ENCODE measurements at places on chromosomes 1 and 21. TPM values are rescaled to one million over a fixed set of nuclear protein-coding genes. Genes with fewer than 3 reads are reported as not detected.

The CD101 gene
- 1.6 TPM for total RNA-seq

DNA sequence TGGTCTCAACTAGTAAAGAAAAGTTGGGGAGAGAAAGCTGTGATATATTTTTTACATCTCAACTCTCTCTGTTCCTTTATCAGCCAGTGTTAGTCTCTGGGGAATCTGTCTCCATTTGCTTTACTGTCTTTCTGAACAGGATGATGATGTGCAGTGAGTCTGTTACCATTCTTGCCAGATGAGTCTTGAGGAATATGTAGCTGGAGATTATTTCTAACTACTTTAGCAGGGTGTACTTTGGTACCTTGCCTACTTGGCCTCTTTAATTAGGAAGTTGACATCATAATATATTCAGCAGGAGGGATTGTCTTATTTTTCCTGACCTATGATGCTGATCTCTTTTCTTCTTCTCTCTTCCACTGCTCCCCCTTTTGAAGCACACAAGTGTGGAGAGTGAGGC, 15.7 kb upstream of the HAX1 start:
- DNase-seq, result no peak

GRCh38 chr1:90705956-90706355, 11.1 kb downstream of the BARHL2 start:
- no peak for DNase-seq

The KIF2C gene
- 1.3 TPM for total RNA-seq

The CCDC185 gene
- not detected for total RNA-seq

The ZFP69 gene
- total RNA-seq, result 2.6 TPM

DNA sequence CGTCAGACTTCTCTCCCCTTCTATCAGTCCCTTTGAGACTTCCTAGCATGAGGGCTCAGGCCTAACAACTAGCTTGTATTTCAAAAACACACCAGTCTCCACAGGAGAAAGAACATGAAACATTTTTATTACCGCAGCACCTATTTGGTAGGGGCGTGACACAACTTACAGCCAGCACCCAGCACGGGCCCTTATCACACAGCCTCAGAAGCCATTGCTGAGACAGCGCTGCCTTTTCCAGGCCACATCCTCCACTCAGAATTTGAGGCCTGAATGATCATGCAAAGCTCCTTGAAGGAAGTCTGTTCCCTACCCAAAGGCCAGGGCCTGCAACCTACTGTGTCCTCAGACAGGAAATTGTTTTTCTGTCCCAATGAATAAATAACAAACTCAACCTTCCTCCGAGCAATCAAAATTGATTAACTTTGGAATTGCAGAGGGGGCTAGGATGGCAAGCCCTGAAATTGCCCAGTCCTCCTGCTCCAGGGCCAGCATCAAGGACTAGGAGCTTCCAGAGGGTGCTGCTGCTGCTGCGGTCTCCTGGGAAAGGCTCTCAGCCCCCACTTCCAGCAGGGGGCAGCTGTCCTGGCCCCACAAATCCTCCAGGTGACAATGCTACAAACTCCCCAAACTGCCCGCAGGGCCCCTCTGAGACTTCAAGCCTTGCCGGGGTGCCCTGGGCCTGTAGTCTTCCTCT, 94.3 kb upstream of the GALNT2 start:
- DNase-seq, result no peak

The TNFRSF4 gene
- total RNA-seq, result 4.3 TPM

The C1QA gene
- total RNA-seq, result 35.1 TPM

The GPR37L1 gene
- total RNA-seq, result not detected

GRCh38 chr1:218499011-218499691, 154.0 kb downstream of the TGFB2 start:
- DNase-seq, result no peak

The PRKAA2 gene
- total RNA-seq, result 143 TPM

DNA sequence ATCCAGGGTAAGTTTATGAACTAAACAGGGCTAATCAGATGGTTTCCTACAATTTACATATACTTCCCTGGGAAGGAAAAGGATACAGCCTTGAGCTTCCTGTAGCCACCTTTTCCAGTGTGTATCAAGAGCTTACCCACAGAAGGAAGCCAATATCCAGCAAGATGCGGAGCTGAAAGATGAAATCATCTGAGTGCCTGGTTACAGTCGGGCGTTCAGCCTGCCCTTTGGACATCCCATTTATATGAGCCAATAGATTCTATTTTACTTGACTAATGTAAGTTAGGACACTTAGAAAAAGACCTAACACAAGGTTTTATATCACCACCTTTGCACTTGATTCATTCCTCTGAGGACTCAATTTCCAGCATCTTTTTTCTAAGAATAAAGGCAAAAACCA, 108.2 kb downstream of the UCHL5 start:
- DNase-seq, result no peak

The PRR9 gene
- not detected for total RNA-seq

DNA sequence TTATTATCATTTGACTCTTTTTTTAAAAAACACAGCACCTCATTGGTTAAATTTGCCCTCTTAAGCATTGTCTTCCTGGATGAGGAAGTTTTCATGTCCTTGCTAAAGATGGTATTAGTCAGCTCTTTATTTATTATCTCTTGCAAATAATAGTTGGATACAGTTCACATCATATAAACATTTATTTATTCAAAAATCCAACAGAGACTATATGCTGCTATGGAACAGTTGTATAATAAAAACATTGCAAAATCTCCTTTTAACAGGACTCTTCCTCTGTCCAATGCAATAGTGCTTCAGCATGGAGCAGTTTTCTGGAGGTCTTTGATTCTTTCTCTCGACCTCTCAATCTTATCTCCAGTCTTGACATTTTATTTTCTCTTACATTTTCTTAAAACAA, 49.5 kb upstream of the VCAM1 start:
- no peak for DNase-seq

DNA sequence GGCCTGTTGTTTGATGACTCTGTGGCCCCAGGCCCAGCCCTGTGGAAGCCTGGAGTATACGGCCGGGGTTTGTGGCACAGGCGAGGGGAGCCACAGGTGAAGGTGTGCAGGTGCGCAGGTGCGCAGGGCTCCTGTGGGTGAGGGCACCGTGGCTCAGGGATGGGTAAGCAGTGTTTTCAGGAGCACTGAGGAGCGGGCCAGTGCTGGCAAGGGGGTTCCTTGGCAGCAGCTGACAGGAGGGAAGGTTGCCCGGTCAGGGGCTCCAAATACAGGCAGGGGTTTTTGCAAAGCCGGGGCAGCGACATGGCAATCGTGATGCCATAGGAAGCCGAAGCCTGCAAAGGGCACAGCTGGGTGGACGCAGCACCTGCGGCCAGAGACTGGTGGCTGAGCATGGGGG, 20.7 kb downstream of the AGPAT3 start:
- no peak for DNase-seq

The CLCA1 gene
- total RNA-seq, result not detected

DNA sequence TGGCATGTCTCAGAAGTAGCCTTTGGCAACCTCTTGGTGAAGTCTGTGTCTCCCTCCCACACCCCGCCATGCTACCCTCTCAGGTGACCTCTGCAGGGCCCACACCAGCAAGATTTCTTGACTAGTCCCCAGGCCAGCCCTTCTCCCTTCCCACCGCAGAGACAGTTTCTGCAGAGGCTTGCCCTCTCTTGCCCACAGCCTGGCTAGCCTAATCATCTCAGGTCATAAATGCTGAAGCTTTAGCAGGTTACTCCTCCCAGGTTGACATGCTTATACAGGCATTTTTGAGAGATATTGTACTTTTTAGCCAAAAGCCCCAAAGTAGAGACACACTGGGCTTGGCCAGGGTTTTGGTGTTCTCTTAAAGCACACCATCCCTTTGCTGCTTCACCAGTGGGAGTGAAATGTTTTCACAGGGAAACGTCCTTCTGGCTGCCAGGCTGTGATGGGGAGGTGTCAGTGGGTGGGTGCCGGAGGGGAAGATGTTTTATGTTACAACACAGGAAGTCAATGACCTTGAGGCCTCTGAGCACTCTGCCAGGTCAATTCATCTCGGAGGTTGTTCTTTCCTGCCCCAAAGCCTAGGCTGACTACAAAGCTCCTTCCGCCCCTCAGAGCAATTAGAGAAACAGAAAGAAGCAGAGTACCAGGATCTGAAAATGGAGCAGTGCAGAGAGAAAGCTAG, 58.5 kb downstream of the STYXL2 start:
- DNase-seq, result no peak

The KCNA3 gene
- 0.62 TPM for total RNA-seq

- DNase-seq, result no peak
Observed at GRCh38 chr1:86888327-86888726, 25.6 kb downstream of the SELENOF start.

- DNase-seq, result no peak
Observed at GRCh38 chr1:74548961-74549750, 36.7 kb upstream of the LRRC53 start.

- no peak for DNase-seq
Observed at GRCh38 chr1:156444407-156445001, 56.1 kb downstream of the MEF2D start.

DNA sequence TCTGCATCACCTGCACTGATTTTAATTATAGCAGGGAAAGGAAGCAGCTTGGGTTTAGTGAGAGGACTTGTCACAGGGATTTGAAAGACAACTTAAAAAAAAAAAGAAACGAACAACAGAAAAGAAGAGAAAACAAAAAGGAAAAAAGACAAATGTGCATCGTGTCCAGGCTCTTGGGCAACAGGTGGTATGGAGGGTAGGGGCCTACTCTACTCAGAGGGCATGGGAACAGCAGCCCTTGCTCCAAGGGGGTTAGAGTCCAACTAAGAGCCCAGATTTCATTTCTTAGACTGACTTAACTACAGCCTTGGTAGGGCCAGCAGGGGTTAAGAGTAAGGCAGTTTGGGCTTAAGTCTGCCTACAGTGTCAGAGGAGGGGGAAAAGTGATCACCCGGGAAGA, 15.3 kb upstream of the EXOSC10 start:
- no peak for DNase-seq

DNA sequence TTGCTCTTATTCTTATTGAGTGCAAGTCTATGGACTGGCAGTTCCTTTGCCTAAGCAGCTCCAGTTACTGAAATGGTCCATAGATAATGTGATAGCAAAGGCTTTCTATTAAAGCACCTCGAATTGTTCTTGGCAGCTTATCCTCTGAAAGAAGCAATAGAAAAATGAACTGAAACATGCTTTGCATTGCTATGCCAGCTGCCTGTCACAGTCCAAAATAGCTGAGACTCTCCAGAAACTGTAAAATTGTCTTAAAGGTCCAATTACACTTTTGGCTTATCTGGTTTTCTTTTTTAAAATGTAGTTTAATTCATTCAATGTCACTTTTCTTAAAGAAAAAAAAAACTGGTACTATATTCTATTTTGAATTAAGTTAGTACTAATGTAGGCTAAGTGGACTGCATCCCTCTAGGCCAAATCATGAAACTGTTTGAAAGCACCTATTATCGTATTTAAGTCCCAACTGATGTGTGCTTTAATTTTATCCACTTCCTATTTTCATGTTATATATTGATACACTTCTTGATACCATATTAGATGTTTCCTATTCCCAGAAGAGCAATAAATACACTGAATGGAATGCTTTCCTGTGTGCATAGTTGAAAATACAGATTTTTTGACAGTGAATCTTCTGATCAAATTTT, 208.0 kb upstream of the DEPDC1 start:
- DNase-seq, result no peak

DNA sequence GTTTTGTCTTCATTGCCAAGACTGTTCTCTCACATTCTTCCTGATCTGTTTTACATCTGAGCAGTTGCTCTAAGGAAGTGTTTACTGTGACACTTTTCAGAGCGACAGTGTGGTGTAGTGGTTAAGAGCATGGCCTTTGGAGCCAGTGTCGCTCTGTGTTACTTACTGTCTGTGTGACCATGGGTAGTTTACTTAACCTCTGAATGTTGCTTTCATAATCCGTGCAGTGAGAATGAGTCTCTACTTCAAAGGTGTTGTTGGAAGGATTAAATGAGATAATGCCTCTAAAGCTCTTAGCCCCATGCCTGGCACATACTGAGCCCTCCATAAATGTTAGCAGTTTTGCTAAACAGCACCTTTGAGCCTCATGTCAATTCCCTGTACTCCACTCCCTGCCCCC, 35.9 kb upstream of the ZFP69B start:
- DNase-seq, result no peak

DNA sequence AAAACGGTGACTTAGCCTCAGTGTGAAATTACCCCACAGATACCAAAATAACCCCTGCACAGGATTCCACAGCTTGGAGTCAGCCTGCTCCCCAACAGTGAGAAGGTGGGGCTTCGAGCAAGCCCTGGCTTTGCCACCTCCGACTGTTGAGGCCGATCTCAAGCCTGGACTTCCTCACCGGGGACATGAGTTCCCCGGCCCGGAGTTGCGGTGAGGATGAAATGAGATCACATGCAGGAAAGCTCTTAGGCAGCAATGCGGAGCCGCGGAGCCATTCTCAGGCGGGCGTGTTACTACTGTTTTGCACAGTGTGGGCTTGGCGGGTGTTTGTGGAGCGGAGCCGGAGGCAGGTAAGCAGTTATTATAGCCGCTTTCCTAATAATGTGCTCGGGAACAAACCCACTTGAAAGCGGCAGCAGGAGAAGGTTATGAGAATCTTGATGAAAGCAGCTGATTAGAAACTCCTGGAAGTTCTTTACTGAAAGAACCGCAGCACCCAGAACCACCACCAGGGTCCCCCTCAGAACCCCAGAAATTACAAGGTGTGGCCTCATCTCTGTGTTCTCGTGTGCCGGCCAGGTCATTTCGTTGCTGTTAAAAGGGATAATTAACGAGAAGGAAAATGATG, 3.9 kb upstream of the CLSTN1 start:
- DNase-seq, result peak; percentile 46

DNA sequence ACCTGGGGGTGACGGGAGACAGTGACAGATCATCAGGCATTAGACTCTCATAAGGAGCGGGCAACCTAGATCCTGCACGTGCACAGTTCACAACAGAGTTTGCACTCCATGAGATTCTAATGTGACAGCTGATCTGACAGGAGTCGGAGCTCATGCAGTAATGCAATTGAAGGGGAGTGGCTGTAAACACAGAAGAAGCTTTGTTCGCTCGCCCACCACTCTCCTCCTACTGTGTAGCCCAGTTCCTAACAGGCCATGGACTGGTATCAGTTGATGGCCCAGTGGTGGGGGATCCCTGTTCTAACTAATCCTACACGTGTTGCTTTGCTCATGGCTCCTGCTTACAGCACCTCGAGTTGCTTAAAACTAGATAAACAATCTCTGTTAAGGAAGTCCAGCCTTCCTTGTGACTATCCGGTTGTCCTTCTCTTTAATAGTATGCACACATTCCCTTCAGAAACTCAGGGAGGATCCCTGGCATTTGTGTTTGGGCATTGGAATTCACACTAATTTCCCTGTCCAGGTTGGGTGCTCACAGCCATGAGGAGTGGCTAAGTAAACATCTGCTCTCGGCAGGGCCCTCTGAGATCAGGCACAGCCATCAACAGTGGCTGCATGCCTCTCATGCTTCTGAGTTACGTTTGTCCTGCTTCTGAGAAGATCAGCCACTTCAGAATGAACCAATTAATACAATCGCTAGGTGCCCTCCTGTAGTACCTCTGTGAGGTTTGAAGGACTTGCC, 21.1 kb upstream of the F3 start:
- DNase-seq, result no peak

The RXFP4 gene
- not detected for total RNA-seq

DNA sequence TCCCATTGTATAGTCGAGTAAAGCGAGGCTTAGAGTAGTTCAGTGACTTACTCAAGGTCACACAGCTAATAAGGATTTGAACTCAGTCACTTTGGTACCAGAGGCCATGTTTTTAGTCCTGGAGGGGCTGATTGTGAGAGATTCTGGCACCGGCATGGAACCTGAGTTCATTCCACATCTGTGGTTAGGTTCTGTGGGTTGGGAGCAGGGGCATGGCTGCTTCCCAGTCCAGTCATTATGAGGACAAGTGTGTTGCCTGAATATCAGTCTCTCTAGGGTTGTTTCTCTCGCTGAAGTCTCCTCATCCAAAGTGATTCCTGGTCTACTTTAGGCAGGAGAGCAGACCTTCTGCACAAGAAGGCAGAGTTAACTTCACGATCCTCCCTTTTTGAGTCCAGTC, 90.6 kb downstream of the C1orf94 start:
- no peak for DNase-seq

The TMPRSS2 gene
- not detected for total RNA-seq

The TFF2 gene
- total RNA-seq, result not detected
